ENCODE measurements at places on chromosomes 7 and 10.

DNA sequence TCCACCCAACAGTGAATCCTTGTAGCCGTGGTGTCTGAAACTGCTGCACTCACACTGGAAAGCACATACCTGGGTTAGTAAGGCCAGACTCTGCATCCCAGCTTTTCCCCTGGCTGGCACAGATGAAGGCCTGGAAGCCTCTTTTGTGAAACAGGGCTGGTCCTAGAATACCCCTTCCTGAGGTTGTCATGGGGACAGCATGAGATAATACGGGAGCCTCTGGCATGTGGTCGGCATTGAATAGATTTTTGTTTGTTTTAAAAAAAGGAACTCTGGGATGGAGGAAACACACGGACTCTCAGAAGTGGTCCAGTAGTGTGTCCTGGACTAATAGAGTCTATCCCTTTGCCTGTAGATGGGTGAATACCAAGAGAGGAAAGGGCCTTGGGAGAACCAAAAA lies 129.7 kb downstream of the TMEM178B start:
- no peak for DNase-seq

DNA sequence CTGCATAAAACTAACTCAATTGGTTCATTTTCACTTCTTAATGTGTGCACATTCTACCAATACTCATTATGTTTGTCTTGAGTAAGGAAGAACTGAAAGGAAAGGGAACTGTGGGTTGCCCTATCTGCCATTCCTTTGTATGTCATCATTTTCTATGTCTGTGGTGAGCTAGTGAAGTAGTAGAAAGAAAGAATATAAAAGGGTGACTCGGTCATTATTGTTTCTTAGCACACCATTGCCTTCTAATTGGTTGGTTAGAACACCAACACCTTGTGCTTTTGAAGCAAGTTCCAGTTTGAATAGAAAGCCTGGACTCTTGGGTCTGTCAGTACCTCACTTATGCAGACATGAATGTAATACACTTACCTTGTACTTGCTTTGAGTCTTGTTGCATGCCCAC lies 64.3 kb upstream of the MDFIC start:
- DNase-seq = no peak

DNA sequence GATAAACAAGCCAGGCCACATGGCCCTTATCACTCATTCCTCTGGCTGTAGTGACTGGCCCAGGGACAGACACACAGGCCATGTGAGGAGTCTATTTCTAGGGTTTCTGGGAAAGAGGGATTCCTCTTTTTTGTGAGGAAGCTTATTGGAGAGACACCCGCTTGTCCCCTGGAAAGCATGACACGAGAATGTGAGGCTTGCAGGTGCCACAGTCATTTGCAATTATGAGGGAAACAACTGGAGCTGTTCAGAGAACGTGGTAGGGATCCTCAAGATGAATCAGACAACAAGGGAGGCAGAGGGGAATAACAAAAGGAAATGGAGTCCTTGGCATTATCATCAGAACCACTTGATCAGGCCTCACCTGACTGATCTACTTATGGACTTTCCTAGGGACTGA lies 64.5 kb downstream of the ADCYAP1R1 start:
- no peak for DNase-seq

DNA sequence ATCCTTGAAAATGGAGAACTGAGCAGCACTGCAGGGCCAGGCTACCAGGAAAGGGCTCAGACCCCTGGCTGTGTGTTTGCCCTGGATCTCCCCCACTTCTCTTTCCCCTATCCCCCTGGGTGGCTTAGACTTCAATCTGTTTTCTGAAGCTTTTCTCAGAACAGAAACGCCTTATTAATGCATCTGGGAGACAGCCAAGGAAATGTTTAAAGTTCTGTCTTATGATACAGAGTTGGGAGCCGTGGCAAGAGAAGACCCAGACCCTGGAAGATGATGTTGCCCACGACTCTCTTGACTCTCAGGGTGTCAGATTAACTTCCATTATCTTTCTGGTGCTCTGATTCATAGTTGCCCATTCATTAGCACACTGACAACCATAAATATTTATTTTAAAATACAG lies 107.1 kb downstream of the EBLN1 start:
- no peak for DNase-seq

DNA sequence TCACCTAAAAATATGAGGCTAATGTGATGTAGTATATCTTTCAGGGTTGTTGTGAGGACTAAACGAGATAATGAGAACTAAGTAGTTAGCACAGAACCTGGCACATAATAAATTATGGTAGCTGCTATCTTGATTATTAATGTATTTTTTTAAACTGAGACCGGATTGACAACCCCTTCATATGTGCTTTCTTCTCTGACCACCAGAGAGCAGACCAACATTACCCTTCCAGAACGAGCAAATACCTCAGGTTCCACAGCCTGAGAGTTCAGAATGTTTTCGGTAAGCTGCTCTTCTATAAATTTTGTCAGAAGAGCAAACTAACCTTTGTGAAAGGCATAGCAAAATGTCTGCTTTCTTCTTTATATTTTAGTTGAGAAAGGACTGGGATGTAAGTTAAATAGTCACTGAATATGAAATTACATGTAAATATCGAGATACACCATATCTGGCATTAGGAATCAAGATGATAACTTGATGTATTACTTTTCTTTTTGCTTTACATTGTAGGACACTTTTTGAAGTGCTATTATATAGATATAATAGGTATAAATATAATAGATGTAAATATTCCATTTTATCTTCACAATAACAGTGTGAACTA lies 13.6 kb upstream of the BPGM start:
- no peak for DNase-seq

DNA sequence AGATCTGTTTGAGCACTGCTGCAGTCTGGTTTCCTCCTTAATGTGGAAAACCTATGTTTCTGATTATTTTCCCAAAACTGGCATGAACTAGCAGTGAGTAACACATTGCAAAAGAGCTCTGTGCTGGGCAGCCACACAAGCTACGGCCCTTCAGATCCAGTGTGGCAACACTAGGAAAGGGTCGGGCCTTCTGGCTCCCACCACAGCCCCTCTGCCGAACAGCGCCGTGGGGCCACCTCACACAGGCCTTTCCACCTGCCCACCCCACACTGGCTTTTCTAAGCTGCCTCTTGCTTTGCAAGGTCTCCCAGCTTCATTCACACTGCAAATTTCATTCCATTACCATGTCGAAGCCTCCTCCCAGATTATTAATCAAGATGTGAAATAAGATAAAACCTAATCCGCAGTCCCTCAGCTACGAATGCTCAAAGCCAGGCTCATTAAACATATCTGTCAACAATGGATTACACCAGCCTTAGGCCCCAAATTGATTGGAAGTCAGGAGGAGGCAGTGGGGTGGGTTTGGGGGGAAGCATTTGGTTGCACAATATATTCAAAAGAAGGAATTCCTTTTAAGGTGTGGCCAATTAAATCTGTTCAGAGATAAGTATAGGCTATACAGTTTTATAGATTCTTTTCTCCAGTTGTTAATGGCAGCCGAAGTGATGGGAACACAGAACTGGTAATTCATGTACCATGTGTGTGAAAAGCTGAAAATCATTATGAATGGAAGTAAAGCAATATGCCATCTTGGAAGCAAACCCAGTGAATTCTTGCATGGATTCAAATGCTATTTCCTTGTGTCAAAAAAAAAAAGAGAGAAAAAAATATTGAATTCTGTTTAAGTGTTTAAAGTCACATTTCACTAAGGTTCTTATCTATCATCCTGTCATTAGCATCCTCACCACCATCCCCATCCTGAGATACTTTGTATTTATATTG lies 223.7 kb downstream of the MTERF1 start:
- DNase-seq = no peak

DNA sequence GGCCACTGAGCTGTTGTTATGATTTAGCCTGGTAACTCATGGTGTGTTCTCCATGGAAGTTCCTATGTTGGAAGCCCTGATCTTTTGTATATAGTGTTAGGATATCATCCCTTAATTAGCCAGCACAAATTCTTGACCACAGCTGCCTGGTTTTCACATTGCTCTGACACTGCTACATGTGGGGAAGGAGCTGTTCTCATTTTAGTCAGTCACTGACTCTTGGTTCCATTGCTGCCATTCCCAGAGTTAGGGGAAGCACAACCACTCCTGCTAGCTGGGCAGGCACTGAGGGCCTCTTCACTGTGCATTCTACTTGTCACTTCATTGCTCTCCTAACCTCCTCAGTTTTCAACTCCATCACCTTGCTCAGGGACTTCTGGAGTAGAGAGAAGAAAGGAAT lies 98.4 kb upstream of the GJD4 start:
- no peak for DNase-seq
